ENCODE measurements at places on chromosomes 7 and 10. TPM values are rescaled to one million over a fixed set of nuclear protein-coding genes. Genes with fewer than 3 reads are reported as not detected.
A peak's percentile ranks its signal among the peaks of the same experiment; 100 is the strongest.

DNA sequence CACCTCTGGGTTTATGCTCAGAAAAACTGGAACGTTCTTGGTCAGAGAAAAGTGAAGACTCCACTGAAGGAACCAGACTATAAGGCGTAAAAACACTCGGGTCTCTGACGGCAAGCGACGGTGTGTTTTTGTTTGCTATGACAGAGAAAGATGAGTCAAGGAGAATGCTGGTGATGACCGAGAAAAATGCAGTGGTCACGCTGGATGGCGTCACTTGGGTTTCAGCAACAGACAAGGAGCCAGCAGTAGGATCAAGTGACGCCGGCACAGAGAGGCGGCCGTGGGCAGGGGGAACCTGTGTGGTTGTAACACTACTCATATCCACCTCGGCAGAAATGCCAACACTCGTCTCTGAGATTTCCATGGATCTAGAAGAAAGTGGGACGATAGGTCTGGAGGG is 63.4 kb downstream of the KIAA1549 start:
- DNase-seq: no peak
- H3K4me3 ChIP-seq: no peak overlapping the region
- H3K4me1 ChIP-seq: peaks cover 20% of the 10 kb centered on the region
- no peak overlapping the region for H3K27ac ChIP-seq
- H3K36me3 ChIP-seq: peaks cover 38% of the 10 kb centered on the region
- no peaks in the 10 kb centered on the region for H3K27me3 ChIP-seq

- no peak overlapping the region for H3K4me3 ChIP-seq
- H3K27me3 ChIP-seq: no peaks in the 10 kb centered on the region
- H3K27ac ChIP-seq: no peak overlapping the region
- peaks cover 5% of the 10 kb centered on the region for H3K36me3 ChIP-seq
Observed at GRCh38 chr7:16708511-16708910, 45.0 kb upstream of the TSPAN13 start.

AKR1C4 gene
- polyA plus RNA-seq: not detected

LBX1 gene
- 27.5 TPM for polyA plus RNA-seq

GJD4 gene
- polyA plus RNA-seq: 0.29 TPM

GRCh38 chr7:28497009-28497408 is 84.7 kb downstream of the CREB5 start:
- H3K27me3 ChIP-seq: no peaks in the 10 kb centered on the region
- H3K27ac ChIP-seq: no peak overlapping the region
- no peak overlapping the region for H3K4me3 ChIP-seq
- no peaks in the 10 kb centered on the region for H3K36me3 ChIP-seq
- H3K4me1 ChIP-seq: no peaks in the 10 kb centered on the region
- DNase-seq: peak; percentile 17

GRCh38 chr7:91843831-91844230 is 36.7 kb downstream of the MTERF1 start:
- H3K27me3 ChIP-seq: no peaks in the 10 kb centered on the region
- no peaks in the 10 kb centered on the region for H3K36me3 ChIP-seq
- no peak for DNase-seq
- no peak overlapping the region for H3K27ac ChIP-seq
- no peaks in the 10 kb centered on the region for H3K4me1 ChIP-seq
- H3K4me3 ChIP-seq: no peak overlapping the region

EPO gene
- polyA plus RNA-seq: 0.44 TPM

GRCh38 chr7:111086532-111086931 is 4.4 kb upstream of the LRRN3 start:
- DNase-seq: no peak
- H3K4me3 ChIP-seq: no peak overlapping the region
- no peaks in the 10 kb centered on the region for H3K27me3 ChIP-seq

HABP2 gene
- polyA plus RNA-seq: 0.17 TPM

DNA sequence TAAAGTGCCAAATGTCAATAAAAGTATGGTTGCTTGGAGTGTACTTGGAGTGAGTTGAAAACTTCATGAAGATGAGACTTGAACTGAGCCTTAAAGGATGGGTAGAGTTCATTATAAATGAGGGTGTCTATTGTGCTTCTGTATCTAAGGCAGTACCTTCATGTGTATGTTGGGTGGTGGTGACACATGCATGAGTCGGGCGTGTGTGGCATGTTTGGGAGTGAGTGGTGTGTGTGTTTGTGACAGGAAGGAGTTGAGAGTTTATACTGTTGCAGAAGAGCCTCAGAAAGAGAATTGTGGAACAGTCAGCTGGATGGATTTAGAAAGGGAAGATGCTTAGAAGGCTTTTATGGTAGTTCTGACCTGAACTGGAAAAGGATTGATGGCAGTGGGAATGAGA is 6.0 kb upstream of the ZRANB1 start:
- no peak overlapping the region for H3K4me3 ChIP-seq
- H3K4me1 ChIP-seq: no peaks in the 10 kb centered on the region
- no peak overlapping the region for H3K27ac ChIP-seq
- H3K27me3 ChIP-seq: no peaks in the 10 kb centered on the region

GRCh38 chr7:128791121-128791971 is at the start of gene CCDC136:
Gene CCDC136, plus strand, starts transcription at chr7:128791968. Its CDS starts 444 bp downstream, at chr7:128792412.
- peaks cover 24% of the 10 kb centered on the region for H3K36me3 ChIP-seq
- no peak for DNase-seq
- H3K4me3 ChIP-seq: peak within 1 kb of the TSS; percentile 77
- peaks cover 47% of the 10 kb centered on the region for H3K4me1 ChIP-seq

DNA sequence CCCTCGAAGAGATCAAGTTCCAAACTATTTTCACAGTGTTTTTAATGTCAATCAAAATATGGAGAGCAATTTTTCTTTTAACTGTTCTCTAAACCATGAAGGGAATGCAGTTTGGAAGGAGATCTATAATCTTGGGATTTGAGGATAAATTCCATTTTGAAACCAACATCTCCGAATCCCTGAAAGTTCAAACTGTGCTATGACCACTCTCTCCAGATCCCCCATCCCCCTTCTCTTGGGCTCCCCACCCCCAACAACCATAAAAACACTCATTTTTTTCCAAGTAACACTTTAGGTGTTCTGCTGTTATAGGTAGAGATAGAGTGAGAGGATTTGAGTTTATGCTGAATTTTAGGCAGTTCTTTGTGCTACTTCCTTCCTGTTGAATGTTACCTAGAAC is 1.7 kb downstream of the CALD1 start:
- no peaks in the 10 kb centered on the region for H3K27me3 ChIP-seq
- peaks cover 4% of the 10 kb centered on the region for H3K4me1 ChIP-seq
- peak overlapping the region; percentile 84 for H3K27ac ChIP-seq
- no peak for DNase-seq
- H3K4me3 ChIP-seq: peak overlapping the region; percentile 47

DNA sequence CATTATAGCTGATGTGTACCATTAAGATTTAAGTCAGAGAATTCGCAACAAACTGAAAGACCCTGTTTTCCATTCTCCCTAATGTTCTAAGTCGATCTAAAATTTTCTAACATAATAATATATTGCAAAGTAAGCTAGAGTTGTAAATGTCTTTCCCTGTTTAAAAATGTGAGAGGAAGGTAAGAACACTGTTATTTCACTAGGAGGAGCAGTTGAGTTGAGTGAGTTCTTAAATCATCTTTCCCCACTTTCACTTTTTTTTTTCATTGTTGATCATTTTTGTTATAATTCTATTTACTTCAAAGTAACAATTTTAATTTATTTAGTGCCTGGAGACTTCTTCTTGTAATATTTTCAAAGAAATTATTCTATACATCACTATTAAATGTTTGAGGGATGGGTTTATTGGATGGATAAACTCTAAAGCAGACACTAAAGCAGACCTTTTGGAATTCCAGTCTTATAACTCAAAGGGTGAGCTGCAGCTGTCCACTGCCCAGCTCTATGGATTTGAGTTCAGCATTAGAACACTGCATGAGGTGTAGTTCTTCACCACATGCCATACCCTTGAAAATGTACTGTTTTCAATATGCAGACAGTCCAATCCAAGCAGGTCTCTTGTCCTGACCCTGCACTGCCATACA is 181.3 kb upstream of the FZD1 start:
- no peaks in the 10 kb centered on the region for H3K27me3 ChIP-seq
- no peak for DNase-seq
- H3K27ac ChIP-seq: no peak overlapping the region
- no peaks in the 10 kb centered on the region for H3K36me3 ChIP-seq

- no peak overlapping the region for H3K4me3 ChIP-seq
- H3K27ac ChIP-seq: no peak overlapping the region
- peaks cover 9% of the 10 kb centered on the region for H3K4me1 ChIP-seq
Observed at GRCh38 chr10:80552151-80552646, 14.5 kb downstream of the SH2D4B start.
